Activated naive CD4-positive, alpha-beta T cell treated with anti-CD3 and anti-CD28 coated beads, Interleukin-2, amount 10 ng/mL, durations not matched to agents 7 days and 5 days (primary cell): ENCODE measurements at places on chromosomes 5 and 9.

- DNase-seq = no peak
Observed at GRCh38 chr5:78269088-78269703, 25.3 kb downstream of the AP3B1 start.

GRCh38 chr9:2344436-2344835 lies 277.2 kb upstream of the VLDLR start:
- DNase-seq = no peak

DNA sequence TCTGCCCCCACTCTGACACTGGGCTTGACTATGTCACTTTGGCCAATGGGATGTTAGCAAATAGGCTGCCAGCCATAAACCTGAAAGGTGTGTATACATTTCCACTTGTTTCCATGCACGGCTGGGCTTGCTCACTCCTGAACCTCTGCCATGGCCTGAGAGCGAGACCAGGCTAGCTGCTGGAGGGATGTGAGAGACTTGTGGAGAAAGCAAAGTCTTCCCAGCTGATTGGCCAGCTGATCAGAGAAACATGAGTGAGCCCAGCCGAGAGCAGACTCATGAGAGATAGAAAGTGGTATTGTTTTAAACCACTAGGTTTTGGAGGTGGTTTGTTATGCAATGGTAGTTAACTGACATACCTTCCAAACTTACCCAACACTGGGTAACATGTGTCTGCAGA lies 13.9 kb downstream of the FAM193B start:
- DNase-seq = no peak

DNA sequence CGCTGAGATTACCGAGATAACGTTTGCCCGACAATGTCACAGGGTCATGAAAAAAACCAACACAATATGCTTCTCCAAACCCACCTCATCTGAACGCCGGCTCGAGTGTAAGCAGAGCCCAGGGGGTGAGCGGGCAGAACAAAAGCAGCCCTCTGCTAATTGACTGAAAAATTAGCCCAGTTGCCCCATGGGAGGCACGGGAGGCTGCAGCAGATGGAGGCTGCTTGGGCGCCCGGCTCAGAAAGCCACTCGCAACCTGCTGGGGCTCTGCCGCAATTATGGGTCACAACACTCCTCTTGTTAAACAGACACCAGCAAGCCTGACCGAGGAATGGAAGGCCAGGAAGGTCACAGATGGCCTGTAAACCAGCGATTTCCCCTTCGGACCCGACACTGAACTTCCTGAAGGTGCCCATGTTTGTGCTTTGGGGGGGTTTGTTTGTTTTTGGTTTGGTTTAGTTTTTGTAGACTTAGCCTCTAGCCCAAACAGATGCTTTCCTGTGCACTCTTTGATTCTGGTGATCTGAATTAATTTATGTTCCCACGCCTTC lies 104.6 kb upstream of the IRX1 start:
- DNase-seq = no peak

DNA sequence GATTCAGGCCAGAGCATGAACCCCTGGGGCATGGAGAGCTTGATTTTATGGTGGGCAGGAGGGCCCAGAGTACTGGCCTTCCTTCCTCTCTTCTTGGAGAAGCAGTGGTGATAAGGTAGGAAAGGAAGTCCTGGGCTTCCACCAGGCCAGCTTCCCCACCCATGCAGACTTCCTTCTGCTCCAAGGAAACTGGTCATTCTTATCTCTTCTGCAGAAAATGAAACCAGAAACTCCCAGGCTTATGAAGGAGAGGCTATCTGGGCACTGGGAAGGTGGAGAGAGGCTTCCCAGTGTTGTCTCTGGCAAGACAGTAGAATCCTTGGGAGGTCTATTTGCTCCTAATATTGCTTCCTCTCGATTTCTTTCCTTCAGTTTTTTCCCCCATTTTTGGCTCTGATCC lies 110.5 kb upstream of the EQTN start:
- no peak for DNase-seq

GRCh38 chr9:3281399-3281798 lies 244.4 kb downstream of the RFX3 start:
- DNase-seq = no peak

DNA sequence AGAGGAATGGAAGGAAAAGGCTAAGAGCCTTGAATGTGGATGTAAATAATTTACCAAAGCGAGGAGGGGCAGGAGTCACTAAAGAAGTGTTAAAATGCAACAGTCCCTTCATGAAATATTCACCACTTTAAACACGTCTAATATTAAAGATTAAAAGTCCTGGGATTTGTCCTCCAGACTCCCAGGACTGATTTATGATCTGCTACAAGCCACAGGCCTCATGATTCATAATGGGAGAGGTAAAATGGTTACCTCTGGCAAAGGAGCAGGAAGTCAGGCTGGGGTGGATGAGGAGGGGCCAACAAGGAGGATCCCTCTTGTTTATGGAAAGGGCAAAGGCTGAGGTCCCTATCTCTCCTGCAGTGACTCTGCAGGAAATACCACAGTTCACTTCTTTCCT lies 292.4 kb downstream of the TRIM32 start:
- no peak for DNase-seq

GRCh38 chr5:116152169-116152568 lies 67.3 kb downstream of the COMMD10 start:
- DNase-seq = no peak

GRCh38 chr5:100838048-100838473 lies 65.0 kb downstream of the ST8SIA4 start:
- no peak for DNase-seq

DNA sequence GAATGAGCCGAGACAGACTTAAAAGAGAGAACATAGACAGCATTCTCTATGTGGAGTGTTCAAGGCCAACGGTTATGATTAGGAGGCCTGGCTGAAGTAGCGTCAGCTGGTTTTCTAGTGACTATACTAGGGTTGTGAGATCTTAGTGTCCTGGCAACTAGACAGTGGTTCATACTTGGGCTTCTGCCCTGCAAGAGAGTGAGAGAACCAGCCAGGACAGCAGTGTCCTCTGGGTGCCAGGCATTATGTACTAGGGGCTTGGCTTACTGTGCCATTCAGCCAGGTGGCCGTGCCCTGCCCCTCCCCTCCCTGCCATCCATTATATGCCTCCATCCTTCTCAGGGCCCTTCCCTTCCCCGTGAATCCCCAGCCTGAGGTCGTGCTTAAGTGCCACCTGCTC lies 56.8 kb downstream of the TRIO start:
- no peak for DNase-seq

DNA sequence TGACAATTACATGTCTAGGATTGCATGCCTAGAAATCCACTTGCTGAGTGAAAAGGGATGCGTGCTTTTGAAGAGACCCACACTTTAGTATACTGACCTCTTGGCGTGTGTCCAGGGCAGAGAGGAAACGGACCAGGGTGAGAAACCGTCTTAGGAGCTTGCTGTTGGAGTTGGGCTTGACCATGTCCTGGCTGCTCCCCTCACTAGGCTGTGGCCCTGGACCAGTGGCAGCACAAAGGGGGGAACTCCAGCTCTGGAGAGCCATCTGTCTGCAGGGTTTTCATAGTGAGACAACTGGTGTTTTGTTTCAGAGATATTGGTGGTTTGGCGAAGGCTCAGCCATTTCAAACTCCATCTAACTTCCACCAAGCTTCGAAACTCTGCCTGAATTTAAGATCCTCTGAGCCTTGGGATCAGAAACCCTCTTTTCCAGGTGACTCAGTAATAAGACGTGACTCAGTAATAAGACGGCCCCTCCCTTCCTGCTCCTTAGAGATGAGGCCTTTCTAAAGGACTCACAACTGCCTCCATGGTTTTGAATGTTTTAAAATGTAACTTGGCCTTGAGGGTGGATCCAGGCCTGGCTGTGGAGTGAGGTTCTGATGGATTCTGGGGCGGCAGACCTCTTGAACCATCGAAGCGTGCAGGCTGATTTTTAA lies 165.8 kb downstream of the MELK start:
- DNase-seq = no peak

DNA sequence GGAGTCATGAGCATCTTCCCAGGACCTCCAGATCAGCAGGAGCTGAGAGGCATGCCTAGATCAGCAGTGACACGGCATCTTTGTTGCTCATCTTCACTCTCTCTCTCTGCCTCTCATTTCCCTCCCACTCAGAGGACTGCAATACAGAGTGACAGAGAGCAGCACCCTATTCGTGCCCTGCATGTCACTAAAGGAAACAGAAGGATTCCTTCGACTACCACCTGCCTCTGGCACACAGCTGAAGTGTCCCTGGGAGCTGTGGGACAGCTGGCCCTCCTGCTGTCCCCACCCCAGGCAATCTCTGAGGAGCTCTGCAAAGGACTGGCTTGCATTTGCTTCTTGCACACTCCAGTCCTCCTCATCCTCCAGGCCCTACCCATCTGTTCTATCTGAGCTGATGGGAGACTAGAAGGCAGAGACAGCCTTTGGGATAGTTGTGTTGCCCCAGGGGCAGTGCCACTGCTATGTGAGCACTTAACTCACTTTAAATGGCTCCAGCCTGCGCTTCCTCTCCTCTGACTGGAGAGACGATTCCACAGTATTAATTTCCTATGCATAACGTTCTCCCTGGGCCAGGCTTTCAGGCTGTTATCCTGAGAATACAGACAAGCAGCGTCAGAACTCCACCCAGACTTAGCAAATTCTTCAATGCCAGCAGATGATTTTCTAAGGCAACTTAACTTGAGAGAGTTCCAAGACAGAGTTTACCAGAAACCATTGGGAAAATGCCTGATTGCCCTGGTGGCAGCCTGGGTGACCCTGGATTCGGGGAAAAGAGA lies 167.6 kb upstream of the MAP1B start:
- DNase-seq = no peak

- no peak for DNase-seq
Observed at GRCh38 chr9:109319017-109319625, 1.7 kb downstream of the EPB41L4B start.

DNA sequence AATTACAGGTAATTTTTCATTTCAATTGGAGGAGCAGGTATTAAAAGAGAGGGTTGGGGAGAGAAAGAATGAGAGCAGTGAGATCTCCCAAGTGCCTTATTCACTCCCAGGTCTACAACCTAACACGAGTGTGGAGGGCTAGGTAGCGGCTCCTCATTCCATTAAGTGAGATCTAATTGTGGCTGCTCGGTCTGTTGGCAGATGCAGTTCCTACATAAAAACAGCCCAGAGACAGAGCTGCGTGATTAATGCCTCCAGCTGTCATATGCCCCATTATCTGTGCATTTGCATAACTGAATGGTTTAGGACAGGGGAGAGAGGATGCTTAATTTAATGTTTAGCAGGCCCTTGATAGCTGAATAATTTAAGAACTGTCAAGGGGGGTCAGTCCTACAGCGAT lies 100.5 kb downstream of the PSAT1 start:
- no peak for DNase-seq

GRCh38 chr5:132215329-132215728 lies 12.3 kb downstream of the P4HA2 start:
- no peak for DNase-seq

DNA sequence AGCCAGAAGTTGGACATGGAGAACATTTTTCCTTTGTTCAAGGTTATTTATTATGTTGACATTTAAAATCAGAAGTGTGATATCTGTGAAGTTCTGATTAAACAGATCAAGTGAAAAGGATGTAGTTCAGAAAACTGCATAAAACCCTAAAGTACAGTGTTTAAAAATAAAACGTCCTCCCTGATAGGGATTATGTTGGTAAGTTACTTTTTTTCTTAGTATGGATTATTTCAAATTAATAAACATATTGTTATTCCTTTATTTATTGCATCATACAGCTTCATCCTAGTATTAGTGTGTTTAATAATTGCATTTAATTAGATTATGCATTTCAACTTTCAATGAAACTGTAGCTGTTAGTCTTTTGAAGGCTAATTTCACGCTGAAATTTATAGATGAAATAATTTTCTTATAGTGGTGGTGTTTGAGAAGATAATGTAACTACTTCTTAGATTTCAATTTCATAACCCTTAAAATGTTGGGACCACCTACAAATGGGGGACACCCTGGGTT lies 157.9 kb upstream of the DMRT1 start:
- no peak for DNase-seq

DNA sequence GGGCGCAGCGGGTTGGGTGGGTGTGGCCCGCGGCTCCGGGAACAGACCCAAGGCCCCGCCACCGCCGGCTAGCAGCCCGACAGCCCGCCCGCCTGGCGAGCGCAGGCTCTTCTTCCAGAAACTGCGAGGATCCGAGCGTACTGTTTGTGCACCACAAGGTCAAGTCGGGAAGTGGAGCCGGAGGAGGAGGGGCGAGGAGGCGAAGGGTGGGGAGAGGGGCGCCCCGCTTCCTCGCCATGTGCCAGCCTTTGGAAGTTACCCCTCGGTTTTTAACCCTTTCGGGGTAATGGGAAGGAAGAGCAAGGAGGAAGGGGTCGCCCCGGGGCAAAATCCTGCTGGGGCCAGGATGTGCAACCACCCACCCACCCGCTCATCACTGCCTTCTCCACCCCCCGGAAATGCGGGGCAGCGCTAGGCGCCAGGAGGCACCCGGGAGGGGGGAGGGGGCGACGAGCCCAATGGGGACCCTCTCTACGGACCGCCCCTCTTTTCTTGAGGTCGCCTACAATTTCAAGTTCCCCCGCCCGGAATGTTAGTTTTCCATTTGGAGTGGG lies 1.1 kb upstream of the JADE2 start:
- DNase-seq = peak; percentile 78

DNA sequence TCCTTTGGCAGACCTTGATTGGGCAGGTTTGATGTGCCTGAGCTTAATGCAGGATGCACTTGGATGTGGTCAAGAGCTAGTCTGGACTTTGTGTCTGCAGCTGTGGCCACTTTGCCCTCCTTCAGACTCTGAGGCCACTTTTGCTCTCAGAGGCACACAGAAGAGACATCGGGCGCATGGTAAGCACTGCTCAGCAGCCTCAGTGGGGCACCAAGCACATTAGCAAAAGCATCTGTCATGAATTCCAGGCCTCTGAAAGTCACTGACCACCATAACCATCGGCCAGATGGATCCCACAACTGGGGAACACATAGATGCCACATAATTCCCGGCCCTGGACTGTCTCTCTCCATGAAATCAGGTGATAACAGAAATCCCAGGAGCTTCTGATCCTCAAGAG lies 34.3 kb upstream of the ZNF782 start:
- DNase-seq = no peak

- DNase-seq = no peak
Observed at GRCh38 chr9:115189686-115190085, 71.7 kb upstream of the TNC start.

DNA sequence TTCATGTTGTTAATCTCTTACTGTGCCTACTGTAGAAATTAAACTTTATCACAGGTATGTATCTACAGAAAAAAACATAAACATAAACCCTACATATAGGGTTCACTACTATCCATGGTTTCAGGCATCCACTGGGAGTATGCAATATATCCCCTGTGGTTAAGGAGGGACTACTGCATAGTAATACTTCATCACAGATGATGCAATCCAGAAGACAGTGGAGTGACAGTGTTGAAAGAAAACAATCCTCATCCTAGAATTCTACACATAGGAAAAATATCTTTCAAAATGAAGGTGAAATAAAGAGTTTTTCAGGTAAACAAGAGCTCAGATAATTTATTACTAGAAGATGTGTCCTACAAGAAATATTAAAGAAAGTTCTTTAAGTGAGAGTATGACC lies 105.9 kb downstream of the HOMER1 start:
- no peak for DNase-seq

DNA sequence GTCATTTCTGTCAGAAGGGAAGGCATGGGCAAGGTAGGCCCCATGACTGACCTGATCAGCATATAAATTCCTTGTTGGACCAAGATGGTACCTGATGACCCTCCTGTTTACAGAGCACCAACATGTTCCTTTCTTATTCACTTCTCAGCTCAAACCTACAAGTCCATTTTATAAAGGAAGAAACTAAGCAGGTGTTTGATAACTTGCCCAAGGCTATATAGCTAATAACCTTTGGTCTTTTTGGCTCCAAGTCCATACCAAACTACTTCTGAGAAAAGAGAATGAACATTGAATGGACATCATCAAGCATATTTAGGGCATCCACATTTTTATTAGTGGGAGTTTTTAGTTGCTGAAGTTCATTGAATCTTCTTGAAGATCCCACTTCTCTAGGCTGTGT lies 125.2 kb downstream of the GALNT10 start:
- no peak for DNase-seq
